Fibroblast of skin of left quadriceps (primary cell): ENCODE measurements at places on chromosomes 12 and 14.

DNA sequence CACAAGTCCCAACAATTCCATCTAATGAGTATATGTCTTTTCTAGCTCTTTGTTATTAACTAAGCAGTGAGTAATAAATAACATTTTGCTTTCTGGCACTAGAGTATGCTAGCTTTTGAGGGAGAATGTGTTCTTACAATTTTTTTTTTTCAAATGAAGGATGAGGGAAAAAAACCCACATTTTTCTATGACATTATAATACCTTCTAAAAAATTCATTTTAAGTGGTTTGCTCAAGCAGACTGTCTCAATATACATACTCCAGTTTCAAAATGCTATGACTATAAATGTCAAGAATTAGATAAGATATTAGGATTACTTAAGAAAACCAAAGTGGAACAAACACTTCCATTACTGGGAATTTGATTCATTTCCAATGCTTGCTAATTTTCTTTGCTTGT, 394.6 kb downstream of the C12orf75 start:
- no peak for DNase-seq

- no peak for DNase-seq
These were observed 13.0 kb upstream of the GPR68 start for GRCh38 chr14:91257328-91258010.

GRCh38 chr14:89190765-89191513, 226.1 kb downstream of the FOXN3 start:
- DNase-seq, result no peak

- DNase-seq, result no peak
These were observed 173.2 kb downstream of the EGLN3 start for GRCh38 chr14:33777681-33778080.

DNA sequence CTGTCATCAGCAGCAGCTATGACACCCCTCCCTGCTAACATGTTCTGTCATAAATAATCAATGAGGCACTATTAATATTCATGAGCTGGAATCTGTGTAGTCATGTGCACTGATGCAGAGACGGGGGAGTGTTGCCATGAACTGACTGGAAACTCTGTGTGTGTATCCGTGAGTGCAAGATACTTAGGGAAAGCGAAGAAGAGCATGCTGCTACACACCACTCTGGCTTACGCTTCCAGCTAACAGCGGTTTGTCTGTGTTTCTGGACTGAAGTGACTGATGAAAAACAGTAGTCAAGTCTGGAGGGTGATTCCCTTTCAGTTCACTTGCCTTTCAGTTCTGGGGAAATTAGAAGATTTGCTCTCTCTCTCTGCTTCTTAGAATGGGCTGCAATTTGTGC, 249.4 kb downstream of the PDZRN4 start:
- DNase-seq, result no peak

DNA sequence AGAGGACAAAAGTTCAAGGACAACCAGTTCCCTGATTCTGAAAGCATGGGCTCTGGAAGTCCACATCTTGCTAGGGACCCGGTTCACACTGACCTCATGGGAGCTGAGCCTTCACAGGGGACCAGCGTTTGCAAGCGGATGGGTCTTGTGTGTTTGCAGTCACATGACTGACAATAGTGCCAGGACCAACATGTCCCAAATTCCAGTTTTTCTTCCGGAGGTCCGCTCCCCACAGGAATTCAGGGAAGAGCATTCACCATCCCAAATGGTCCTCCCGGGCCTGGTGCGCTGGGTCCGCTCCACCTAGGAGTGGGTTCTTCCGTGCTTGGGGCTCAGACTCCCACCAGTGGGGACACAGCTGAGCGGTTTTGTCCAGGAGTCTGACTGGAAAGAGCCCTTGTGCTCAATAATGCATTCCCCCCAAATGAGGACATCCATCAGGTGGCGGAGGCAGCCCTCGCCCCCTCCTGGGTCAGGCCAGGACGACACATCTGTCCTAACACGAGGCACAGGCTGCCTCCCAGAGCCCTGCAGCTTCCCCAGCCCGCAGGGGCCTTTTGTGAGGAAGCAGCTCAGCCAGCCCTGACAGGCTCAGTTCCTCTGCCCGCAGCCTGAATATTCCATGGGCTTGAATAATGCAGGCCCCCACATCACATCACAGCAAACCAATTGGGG, 91.8 kb upstream of the BCL11B start:
- no peak for DNase-seq

DNA sequence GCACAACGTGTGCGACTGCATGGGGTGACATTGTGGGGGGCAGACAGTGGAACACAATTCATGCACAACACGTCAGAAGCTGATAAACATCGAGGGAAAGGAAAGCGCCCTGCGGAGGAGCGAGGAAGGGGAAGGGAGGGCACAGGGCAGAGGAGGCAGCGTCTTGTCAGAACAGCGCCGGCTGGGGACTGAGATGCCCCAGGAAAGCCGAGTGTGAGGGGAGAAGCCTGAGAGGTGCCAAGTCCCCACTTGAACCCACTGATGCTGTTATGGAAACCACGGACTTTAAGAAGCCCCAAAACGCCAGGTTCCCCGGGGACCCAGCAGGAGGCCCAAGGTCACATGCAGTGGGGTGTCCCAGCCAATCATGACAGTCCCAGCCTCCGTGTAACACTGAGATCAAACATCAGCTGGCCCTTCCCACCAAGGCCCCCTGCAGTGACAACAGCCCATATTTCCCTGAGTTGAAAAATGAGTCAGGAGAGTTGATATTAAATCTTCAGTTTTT, 70.0 kb downstream of the GALNT9 start:
- DNase-seq, result no peak

- DNase-seq, result no peak
These were observed 33.8 kb upstream of the IRF2BPL start for GRCh38 chr14:77062261-77062660.

DNA sequence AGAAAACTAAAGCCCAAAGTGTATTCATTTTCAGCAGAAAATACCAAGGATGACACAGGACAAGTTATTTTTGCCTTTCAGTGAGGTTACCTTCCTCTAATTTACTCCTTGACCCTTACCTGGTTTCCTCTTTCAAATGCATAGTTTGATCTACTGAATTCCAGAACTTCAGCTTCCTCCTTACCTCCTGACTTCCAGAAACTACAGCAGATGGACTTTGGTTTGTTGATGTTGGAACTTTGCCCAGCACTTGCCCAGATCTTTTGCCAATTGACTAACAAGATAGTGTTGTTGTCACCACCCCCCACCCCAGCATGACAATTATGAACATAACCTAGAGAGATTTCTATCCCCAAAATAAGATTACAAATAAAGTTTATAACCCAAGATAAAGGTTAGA, 63.2 kb downstream of the NAV3 start:
- DNase-seq, result no peak

DNA sequence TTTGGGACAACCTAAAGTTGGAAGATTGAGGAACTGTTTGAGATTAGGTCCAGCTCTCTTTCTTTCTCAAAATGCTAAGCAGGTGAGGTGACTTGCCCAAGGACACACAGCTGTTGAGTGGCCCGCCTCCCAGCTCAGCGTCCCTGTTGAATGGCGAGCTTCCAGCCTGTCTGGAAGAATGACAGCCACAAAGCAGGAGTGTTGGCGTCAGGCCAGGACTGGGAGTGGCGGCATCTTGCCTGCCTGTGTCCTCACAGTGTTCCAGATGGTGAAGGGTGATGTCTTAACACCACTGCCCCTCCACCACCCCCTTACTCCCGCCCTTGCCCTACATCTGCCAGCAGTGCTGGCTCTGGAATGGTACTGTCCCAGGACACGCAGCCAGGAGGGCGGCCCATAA, 4.4 kb upstream of the CEBPE start:
- no peak for DNase-seq

DNA sequence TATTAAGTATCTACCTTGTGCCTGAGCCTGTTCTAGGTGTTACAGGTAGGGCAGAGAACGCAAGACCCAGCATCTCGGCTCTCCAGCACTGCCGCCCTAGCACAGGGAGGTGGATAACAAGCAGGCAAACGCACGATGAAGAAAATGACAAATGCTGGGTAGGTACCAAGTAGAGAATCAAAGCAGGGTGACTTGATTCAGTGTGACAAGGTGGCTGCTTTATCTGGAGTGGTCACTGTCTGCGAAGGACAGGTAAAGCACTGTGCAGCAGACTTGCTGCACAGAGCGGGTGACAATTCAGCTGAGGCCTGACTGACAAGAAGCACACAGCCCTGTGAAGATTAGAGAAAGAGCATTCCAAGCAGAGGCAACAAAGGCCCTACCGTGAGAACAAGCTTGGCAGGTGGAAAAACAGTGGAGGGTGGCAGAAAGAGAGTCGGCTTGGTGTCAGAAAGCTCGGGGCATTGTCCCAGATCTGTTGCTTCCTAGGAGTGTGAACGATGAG, 12.9 kb downstream of the PRKCH start:
- no peak for DNase-seq

- no peak for DNase-seq
These were observed 1.4 kb downstream of the CCDC177 start for GRCh38 chr14:69573205-69573830.

- DNase-seq, result peak; percentile 42
These were observed 40.9 kb downstream of the TSHR start for GRCh38 chr14:80996049-80996901.

DNA sequence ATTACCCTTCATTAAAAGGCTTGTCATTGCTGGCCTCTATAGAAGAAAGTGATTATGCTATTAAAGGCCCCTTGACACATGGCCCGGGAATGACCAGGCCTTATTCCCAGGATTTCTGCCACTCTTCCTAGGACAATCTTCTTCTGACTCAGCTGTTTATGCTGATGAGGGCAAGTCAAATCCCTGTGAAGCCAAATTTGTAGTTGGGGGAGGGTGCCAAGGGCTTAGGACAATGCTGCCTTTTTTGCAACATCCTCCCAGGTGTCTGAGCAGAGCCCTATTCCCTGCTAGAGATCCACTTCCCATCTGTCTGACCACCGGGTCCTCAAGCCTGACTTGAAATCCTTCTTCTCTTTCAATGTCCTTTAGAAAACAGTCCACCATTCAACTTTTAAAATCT, 230.7 kb upstream of the SRRM4 start:
- no peak for DNase-seq

GRCh38 chr14:40629144-40629543, 977.5 kb upstream of the LRFN5 start:
- DNase-seq, result no peak

DNA sequence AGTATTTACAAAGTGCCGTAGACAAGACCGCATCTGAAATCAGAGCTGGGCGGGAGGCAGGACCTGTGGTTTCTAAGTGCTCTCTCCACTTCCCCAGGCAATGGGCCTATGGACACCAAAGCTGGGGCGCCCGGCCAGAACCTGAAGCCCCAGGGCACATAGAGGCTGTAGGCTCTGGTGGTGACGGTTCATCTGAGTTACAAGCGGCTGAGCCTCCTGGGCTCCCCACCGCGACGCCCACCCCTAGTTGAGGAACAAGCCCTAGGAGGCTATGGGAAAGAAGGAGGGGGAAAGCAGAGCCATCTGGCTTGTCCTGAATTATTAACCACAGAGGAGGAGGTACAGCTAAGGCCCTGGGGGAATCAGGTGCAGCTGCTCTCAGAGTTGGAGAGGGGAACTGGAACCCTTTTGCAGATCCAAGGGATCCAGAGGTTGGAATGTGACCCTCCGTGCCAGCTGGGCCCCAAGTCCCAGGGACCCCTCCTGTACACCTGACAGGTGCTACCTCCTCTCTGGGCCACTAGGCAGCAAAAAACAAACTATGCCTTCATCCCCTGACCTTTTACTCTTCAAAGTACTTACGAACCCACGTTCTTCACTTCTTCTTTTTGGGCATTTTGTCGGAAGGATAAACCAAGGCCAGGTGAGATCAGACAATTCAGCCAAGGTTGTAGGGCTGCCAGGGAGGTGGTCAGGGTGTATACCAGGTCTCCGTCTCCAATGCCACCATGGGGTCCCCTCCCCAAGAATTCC, 77.2 kb downstream of the ARL6IP4 start:
- no peak for DNase-seq

DNA sequence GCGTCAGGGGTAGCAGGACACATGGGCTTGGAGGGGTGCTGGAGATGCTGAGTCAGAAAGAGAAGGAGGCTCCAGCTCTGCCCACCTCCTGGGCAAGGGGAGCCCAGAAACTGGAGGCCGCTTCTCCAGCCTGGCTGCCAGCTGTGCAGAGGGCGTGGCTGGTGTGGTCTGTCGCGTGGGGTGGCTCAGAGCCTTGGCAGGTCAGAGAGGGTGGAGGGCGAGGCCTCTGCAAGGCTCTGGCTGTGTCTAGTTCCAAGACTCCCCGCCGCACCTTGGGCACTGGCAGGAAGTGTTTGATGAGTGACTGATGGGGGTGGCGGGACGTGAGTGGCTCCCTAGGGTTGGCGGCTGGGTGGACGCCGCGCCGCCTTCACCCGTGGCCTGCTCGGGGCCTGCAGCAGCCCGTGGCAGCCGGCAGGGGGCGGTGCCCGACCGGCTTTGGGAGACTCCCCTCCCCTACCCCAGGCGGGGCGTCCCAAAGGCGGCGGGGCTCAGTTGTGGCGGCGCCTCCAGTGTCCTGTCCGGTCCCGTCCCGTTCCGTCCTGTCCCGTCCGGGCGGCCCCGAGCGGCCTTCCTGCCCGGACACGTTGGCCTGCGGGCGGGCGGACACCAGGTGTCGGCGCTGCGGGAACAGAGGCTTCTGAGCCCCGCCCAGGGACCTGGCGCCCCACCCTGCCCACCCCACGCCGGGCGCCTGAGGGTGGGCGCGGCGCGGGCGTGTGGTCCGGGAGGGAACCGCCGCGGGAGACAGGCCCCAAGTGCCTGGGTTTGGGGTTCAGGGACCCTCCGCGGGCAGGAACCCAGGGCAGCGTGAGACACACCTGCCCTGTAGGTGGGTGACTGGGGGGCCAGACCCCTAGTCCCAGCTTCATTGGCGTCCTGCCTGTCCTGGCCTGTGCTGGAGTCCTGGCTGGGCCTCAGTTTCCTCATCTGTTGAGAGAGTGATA, 39.7 kb downstream of the KRT80 start:
- DNase-seq, result peak; percentile 30

- DNase-seq, result no peak
These were observed 24.2 kb downstream of the ATXN2 start for GRCh38 chr12:111574797-111575443.

- peak; percentile 27 for DNase-seq
These were observed 48.8 kb upstream of the SLCO1C1 start for GRCh38 chr12:20646239-20646827.

DNA sequence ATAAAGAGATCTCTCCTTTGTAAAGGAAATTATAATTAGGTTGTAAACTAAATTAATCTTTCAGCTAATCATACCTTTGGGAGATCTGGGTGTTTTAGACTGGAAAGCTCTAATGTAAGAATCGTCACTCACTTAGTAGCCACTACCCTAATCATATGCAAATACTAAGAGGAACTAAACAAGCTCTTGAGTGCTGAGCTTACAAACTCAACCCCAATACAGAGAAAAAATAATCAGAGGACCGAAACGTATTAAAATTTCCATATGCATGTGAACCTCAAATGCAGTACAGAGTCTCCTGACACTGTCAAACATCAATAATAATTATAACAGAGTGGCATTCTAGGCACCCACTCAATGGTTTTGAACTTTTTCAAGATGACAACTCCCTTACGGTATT, 235.3 kb upstream of the FOXN3 start:
- DNase-seq, result no peak

- DNase-seq, result no peak
These were observed 345.6 kb downstream of the SLC16A7 start for GRCh38 chr12:59941461-59941860.

DNA sequence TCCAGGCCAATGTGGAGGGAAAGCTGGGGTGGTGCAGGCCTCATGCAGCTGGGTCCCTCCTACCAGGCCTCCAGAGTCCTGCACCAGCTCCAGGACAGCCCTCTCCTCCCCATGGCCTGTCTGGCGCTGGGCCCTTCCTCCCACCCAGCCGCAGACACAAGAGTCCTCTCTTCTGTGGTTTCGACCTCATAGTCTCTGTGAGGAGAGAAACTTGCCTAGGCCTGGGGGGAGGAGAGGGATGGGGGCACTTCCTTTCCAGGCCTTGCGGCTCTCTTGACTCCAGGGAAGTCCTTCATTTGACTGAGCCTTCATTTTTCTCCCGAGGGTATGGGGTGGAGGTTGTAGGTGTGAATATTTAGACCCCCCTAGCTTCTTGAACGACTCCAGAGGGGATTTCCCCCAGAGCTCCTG, 2.3 kb downstream of the MMP14 start:
- no peak for DNase-seq
